8988T (cell line): ENCODE measurements at places on chromosomes 3 and 15.

- DNase-seq = no peak
Measured at GRCh38 chr3:110414855-110415254, 656.8 kb upstream of the NECTIN3 start.

GRCh38 chr3:30934208-30934550 is 39.7 kb upstream of the GADL1 start:
- no peak for DNase-seq

GRCh38 chr3:31456373-31456772 is 76.4 kb upstream of the STT3B start:
- DNase-seq = no peak

DNA sequence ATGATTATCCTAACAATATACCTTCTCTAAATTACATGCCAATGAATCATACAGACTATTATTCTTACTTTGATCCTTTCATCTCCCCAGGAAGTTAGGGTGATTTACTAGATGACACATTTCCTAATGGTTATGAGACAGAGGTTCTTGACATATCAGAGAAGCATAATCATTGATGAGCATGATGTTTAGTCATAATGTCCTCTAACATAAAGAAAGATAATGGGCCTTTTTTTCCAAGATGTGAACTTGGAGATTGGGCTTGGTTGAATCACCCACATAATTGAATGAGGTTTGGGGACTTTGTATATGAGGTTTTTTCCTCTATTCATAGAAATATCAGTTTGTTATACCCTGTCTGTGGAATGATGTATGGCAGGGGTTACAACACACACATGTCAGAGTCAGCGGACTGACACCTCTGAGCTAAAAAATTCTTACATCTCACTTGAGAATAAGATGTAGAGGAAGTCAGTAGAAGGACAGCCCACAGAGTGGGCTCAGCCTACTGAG is 69.7 kb upstream of the DCBLD2 start:
- no peak for DNase-seq

DNA sequence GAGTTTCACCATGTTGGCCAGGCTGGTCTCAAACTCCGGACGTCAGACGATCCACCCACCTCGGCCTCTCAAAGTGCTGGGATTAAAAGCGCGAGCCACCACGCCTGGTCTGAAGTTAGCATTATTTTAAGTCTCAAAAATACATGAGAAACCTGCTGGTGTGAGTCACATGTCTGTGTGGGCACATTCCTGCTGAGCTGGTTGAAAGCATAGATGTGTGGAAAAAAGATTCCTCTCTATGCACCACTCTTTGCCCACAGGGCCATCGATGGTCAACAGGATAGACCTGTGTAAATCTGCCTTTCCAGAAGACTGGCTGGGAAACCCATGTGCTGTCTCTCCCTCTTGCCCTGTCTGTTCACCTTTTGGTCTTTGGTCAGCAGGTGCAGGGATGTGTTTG is 63.5 kb downstream of the CHRD start:
- DNase-seq = no peak

- no peak for DNase-seq
Measured at GRCh38 chr15:101023501-101024072, 104.4 kb downstream of the LRRK1 start.

- no peak for DNase-seq
Measured at GRCh38 chr15:56968821-56969220, 50.4 kb downstream of the TCF12 start.

GRCh38 chr3:159131376-159131775 is 329.5 kb downstream of the MFSD1 start:
- no peak for DNase-seq

GRCh38 chr15:41878355-41878699 is 15.5 kb downstream of the SPTBN5 start:
- no peak for DNase-seq
